ENCODE measurements at places on chromosomes 11 and 22.

GRCh38 chr22:47169801-47170140, 407.3 kb downstream of the TBC1D22A start:
- peak; percentile 40 for DNase-seq

- DNase-seq: no peak
These were observed 161.0 kb upstream of the SORL1-AS1 start for GRCh38 chr11:121613724-121614123.

GRCh38 chr22:38828616-38829205, 15.1 kb downstream of the NPTXR start:
- DNase-seq: no peak

DNA sequence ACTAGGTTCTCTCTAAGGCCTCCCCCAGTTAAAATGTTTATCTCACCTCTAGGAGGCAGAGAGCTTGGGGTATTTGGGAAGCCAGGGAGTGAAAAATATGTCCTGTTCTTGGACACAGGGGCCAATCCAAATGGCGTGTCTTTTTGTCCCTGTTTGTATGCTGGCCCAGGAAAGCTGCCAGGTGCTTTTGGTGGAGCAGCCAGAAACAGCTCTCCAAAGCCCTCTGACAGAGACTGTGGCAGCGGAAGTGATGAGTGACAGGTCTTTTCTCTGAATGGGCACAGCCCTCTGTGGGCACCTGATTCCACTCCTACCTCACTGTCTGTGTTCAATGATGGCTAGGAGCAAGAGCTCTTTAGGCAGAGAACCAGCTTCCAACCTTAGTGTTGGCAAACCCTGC, 106.4 kb upstream of the KIRREL3 start:
- DNase-seq: no peak

DNA sequence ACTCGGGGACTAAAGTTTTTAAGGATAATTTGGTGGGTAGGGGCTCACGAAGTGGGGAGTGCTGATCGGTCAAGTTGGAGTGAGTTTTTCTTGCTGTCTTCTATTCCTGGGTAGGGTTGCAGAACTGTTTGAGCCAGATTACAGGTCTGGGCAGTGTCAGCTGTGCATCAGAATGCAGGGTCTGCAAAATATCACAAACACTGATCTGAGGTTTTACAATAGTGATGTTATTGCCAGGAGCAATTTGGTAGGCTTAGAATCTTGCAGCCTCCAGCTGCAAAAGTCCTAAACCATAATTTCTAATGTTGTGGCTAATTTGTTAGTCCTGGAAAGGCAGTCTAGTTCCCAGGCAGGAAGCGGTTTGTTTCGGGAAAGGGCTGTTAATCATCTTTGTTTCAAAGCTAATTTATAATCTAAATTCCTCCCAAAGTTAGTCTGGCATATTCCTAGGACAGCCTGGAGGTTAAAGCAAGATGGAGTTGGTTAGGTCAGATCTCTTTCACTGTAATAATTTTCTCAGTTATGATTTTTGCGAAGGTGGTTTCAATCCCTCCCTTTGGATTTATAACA, 39.7 kb upstream of the CALCA start:
- DNase-seq: no peak

DNA sequence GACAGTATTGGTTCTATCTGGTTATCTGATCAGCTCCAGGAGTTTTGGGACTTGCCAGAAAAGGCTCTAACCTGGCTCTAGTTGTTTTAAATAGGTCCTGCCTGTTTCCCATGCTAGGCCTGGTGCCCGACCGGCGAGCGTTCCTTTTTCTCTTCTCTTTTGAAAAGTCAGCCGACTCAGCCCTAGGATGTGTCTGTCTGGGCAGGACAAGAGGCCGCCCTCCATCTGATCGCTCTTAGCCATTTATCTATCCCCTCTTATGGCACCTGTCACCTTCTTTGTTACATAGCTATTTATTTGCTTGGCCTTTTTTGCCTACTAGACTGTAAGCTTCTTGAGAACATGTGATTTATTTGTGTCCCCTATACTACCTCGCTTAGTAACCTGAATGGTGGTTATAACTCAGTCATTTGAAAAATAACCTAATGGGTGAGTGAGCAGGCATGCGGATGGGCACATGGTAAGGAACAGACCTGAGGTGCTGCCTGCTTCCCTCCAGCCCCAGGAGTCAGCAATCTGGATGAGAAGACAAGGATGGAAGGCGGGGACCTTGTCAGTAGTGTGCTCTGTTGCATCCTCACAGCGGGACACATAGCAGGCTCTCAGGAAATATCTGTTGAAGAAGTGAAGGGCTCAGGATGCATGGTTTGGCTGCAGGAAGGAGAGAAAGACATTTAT, 108.4 kb downstream of the ZBTB16 start:
- no peak for DNase-seq

GRCh38 chr22:20867179-20868024, 8.6 kb downstream of the SNAP29 start:
- DNase-seq: peak; percentile 72

- DNase-seq: peak; percentile 82
These were observed 221.9 kb upstream of the TBCEL start for GRCh38 chr11:120801801-120802689.

DNA sequence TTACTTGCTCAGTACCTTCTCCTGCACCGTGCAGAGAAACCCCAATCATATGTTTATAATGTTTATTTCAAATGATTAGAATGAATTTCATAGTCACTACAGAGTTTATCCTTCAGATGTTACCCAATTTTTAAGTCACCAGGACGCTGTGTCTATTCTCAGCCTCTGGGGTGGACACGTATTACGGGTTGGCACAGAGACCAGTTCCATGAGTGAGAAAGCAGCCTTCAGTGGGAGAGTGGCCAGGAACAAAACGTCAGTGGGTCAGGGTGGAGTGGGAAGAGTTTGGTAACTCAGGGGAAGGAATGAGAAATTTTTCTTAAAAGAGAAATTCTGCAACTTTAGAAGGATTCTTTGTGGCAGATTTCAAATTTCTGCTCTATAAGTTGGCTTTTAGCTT, 77.1 kb upstream of the MTMR2 start:
- peak; percentile 86 for DNase-seq

- no peak for DNase-seq
These were observed 32.0 kb upstream of the GNAZ start for GRCh38 chr22:23038334-23038642.

GRCh38 chr22:46057246-46058090, 80.5 kb upstream of the WNT7B start:
- DNase-seq: peak; percentile 64

DNA sequence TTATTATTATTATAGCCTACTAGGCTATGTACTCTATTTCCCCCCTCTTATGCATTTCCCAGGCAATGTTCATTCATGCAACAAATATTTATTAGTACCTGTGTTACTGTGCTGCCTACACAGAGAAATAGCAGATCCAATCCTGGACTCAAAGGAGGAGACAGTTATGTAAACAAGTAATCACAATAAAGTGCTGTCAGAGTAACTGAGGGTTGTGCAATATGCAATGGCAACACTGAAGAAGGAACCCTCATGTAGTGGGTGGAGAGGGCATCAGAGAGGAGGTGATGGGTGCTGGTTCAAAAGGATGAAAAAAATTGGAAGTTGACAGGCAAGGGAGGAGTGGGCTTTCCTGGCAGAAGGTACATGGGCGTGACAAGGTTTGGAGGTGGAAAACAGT, 886 bp upstream of the P4HA3 start:
- no peak for DNase-seq

DNA sequence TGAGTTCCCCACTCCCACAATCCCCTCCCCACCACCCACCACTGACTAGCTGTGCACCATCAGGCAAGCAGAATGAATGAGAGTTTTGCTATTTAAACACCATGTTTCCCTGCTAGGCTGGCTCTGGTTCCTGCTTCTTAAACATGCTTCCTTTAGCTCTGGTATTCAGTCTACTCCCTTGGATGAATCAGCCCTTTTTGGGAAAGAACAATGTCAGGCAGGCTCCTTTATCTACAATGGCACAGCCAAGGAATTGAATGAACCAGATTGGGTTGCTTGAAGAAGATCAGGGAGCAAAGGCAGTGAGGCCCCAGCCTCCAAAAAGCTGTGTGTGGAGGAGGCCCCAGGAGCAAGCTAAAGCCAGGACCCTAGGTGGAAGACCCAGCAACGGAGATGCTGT, 92.9 kb upstream of the ISX start:
- DNase-seq: no peak

DNA sequence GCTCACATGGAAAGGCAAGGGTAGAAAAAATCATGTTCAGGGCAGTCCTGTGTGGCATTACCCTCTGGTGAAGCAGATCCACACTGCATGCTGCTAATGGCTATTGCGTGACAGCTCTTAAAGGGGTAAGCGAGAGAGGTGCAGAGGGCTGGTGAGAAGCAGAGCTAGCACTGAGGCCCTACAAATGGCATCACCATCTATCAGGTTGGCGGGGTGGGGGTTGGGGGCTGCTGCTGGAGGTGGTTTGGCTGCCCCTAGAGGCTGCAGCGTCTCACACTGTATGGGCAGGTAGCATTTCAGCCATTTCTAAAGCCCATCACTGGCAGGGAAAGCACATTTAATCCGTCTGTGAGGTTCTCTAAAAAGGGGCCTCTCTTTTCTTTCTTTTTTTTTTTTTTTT, 16.9 kb upstream of the TMA7B start:
- no peak for DNase-seq

DNA sequence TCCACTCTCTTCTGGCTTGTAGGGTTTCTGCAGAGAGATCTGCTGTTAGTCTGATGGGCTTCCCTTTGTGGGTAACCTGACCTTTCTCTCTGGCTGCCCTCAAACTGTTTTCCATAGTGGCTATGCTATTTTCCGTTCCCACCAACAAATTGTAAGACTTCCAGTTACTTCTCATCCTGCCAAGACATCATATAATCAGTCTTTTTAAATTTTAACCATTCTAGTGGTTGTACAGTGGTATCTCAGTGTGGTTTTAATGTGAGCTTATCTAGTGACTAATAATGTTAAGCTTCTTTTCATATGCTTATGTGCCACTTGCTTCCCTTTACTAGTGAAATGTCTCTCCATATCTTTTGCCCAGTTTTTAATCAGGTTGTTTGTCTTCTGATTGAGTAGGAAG, 13.6 kb upstream of the TRIM29 start:
- DNase-seq: no peak

DNA sequence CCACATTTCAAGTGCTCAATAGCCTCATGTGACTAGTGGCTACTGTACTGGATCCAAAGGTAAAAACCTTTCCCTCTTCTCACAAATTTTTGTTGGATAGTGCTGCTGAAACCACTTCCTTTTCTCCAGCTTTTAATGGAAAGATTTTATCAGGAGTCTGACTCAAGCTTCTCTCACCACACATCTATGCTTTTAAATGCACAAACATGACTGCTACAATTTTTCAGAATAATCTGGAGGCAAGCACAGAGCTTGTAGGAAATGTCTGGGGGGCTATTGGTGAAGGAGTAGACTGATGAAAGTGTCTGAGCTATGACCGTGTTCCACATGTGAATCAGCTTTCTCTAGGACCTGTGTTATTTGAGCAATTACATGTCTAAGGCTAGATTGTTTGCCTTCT, 101.1 kb upstream of the FAT3 start:
- DNase-seq: no peak

Measured in sciatic nerve (tissue), 2 donors.